ENCODE measurements at places on chromosomes 5 and 9. TPM values are rescaled to one million over a fixed set of nuclear protein-coding genes. Genes with fewer than 3 reads are reported as not detected.

The EQTN gene
- 0.21 TPM for polyA plus RNA-seq

DNA sequence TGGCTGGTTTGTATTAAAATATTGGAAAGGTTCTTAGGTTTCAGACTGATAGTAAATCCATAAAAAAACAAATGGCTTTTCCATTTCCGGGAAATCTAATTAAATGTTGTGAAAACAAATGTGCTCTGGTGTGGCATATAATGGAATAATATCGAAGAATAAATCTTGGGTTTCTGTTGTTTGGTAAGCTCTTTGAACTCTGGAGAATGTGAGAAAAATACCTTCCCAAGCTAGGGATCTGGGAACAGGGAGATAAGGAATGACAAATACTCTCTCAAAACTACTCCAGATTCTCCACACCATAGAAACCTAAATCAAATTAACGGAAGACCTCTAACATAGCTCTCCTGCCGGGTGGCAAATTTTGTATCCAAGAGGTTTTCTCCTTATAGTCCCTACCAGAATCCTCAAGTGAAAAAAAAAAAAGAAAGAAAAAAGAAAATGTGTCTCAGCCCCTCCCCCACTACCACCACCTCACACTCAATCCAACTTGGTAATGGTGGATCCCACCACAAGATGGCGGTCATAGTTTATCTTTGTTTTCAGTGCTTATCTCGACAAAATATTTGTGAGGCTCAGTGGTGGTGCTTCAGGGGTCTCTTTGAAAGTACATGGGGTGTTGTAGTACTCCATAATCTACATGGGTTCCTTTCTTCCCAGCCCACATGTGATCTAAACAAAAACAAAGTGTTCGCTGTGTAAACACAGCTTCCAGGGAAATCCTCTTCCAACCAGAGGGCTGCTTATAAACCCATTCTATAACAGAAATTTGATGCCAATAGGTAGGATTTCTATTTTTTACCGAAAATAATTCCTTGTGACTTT lies 54.5 kb upstream of the FST start:
- DNase-seq = peak; percentile 88

The WDR38 gene
- polyA plus RNA-seq = not detected

- DNase-seq = peak; percentile 36
These were observed 34.0 kb upstream of the SYK start for GRCh38 chr9:90767523-90768100.

GRCh38 chr5:31854181-31855133 lies 215.5 kb downstream of the PDZD2 start:
- DNase-seq = peak; percentile 86

Data from GM23338 (cell line).